ENCODE measurements at places on chromosomes 7 and 10. TPM values are rescaled to one million over a fixed set of nuclear protein-coding genes. Genes with fewer than 3 reads are reported as not detected.

TMEM178B gene
- total RNA-seq = not detected

COL26A1 gene
- total RNA-seq = not detected

LIPM gene
- total RNA-seq = not detected

FANK1 gene
- total RNA-seq = 1.4 TPM

MBL2 gene
- total RNA-seq = not detected

PTEN gene
- total RNA-seq = 76.9 TPM

NME8 gene
- total RNA-seq = not detected

MGAM2 gene
- not detected for total RNA-seq

RASSF4 gene
- total RNA-seq = 4.6 TPM

GIMAP6 gene
- 87.8 TPM for total RNA-seq

FAM25A gene
- not detected for total RNA-seq

CALHM1 gene
- total RNA-seq = not detected

HOXA13 gene
- total RNA-seq = 0.22 TPM

DNAH11 gene
- total RNA-seq = 0.69 TPM

ASB10 gene
- not detected for total RNA-seq

CLRN3 gene
- not detected for total RNA-seq

PPP1R3C gene
- total RNA-seq = 0.74 TPM

TRIM74 gene
- total RNA-seq = 0.58 TPM

HOXA11 gene
- 16.7 TPM for total RNA-seq

DDC gene
- not detected for total RNA-seq

LIPK gene
- total RNA-seq = not detected

NAT16 gene
- total RNA-seq = not detected

CPVL gene
- not detected for total RNA-seq

PPP1R3A gene
- not detected for total RNA-seq

TRIM73 gene
- total RNA-seq = 1.2 TPM

CD36 gene
- 0.58 TPM for total RNA-seq

TBXAS1 gene
- 2.3 TPM for total RNA-seq

VIPR2 gene
- total RNA-seq = not detected

DENND2A gene
- not detected for total RNA-seq

ZSCAN25 gene
- total RNA-seq = 11.4 TPM

IFIT1 gene
- total RNA-seq = 0.75 TPM

FAM131B gene
- 1.4 TPM for total RNA-seq

ACHE gene
- total RNA-seq = 0.18 TPM

PRTFDC1 gene
- total RNA-seq = 24.2 TPM

POLR3A gene
- 22.1 TPM for total RNA-seq

PLXNA4 gene
- 20.4 TPM for total RNA-seq

IFIT1B gene
- total RNA-seq = not detected

FOXP2 gene
- 3.3 TPM for total RNA-seq

TAS2R40 gene
- not detected for total RNA-seq

CCDC136 gene
- total RNA-seq = 3.3 TPM

VSTM2A gene
- not detected for total RNA-seq
